ENCODE measurements at places on chromosomes 6 and 20.

GRCh38 chr6:6918216-6918983, 189.4 kb upstream of the RREB1 start:
- DNase-seq, result peak; percentile 29

DNA sequence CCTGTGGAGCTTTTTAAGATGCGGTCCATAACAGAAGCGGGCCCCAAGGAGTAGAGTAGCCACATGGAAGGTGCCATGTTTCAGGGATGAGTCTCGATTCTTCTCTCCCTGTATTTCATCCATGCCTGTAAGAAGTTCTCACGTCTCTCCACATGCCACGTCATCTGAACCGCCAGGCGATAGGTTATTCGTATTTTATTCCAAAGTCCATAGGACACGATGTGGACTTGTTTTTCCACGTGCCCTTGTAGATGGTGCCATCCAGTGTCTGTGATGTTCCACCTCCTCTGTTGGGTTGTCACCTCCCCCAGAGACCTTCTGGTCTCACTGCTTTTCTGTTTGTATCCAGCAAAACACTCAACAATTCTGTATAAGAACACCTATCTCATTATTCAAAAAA, 17.6 kb downstream of the HEBP2 start:
- no peak for DNase-seq

DNA sequence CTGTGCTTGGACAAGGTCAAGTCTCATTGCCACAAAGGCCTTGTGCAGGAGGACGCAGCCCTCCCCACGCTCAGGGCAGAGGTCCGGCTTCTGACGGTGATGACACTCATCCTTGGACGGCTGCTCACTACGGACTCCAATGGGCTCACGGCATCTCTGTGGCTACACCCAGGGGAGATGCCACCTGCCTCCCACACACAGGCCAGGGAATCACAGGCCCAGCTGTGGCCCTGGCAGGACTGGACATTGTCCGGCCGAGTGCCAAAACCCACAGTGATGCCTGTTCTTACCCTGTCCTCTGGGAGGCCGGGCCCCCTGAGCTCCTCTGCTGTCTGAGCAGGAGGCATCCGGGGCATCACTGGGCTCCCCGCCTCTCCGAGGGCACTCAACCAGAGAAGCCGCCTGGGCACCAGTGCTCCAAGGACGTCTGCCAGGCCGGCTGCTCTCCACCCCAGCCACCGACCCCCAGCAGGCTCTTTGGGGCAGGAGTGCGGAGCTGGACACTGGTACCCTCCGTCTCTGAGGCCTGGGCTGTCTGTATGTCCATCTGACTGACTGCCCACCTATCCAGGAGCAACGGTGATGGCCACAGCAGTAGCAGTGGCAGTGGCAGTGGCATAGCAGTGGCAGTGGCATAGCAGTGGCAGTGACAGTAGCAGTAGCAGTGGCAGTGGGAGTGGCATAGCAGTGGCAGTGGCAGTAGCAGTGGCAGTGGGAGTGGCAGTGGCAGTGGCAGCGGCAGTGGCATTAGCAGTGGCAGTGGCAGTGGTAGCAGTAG, 1.9 kb downstream of the RBBP8NL start:
- DNase-seq, result no peak

GRCh38 chr20:58473453-58474425, 41.5 kb downstream of the APCDD1L start:
- DNase-seq, result no peak

Data from activated CD8-positive, alpha-beta memory T cell treated with anti-CD3 and anti-CD28 coated beads for 48 hours (primary cell).